ENCODE measurements at places on chromosomes 12 and 14. TPM values are rescaled to one million over a fixed set of nuclear protein-coding genes. Genes with fewer than 3 reads are reported as not detected.

DNA sequence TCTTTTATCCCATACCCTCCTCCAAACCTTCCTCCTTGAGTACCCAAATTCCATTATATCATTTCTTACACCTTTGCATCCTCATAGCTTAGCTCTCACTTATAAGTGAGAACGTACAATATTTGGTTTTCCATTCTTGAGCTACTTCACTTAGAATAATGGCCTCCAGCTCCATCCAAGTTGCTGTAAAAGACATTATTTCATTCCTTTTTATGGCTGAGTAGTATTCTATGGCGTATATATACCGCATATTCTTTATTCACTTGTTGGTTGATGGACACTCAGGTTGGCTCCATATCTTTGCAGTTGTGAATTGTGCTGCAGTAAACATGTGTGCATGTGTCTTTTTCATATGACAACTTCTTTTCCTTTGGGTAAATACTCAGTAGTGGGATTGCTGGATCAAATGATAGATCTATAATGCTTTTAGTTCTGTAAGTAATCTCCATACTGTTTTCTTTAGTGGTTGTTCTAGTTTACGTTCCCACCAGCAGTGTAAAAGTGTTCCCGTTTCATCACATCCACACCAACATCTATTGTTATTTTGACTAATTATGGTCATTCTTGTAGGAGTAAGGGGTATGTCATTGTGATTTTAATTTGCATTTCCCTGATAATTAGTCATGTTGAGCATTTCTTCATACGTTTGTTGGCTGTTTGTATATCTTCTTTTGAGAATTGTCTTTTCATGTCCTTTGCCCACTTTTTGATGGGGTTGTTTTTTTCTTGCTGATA lies 10.1 kb downstream of the RAB21 start:
- DNase-seq = no peak

MAP3K9 gene
- total RNA-seq = 20.0 TPM

TAPBPL gene
- 1.4 TPM for total RNA-seq

- peak; percentile 90 for DNase-seq
Observed at GRCh38 chr14:23182372-23183157, 895 bp downstream of the SLC7A8 start.

TEAD4 gene
- 133 TPM for total RNA-seq
